GM13976 (cell line): ENCODE measurements at places on chromosomes 12 and 14.

DNA sequence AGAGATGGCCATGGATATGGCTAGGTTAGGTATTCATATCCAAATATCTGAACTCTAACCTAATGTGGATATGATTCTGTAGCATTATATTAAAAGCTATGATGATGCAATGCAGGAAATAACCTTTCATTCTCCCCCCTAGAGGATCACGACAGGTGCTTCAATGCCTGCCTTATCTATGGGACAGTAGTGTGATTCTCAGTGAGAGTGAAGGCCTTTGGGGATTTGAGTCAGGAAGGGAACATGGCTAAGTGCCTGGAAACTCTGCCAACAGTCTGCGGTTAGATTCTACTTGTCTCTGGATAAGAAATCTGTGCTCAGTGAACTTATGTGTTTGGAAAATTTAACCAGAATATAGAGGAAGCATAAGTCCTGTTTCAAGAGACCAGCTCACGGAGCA lies 81.8 kb downstream of the SLC38A1 start:
- no peak for DNase-seq

- DNase-seq = no peak
Observed at GRCh38 chr14:84864548-84865271, 665.2 kb upstream of the FLRT2 start.

DNA sequence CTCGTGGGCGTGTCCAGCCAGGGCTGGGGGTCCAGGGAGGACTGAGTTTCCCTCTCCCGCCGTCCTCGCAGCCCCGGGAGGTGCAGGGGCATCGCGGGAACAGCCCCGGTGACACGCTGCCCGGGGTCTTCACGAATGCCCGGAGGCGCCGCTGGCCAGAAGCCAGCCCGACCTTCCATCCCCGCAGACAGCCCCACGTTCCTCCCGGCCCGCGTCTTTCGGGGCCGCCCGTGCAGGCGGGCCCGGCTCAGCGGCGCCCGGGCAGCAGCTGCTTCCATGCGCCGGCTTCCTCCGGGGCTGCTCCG lies 827 bp upstream of the TEDC1 start:
- no peak for DNase-seq

GRCh38 chr12:113857371-113857770 lies 108.8 kb downstream of the RBM19 start:
- no peak for DNase-seq

DNA sequence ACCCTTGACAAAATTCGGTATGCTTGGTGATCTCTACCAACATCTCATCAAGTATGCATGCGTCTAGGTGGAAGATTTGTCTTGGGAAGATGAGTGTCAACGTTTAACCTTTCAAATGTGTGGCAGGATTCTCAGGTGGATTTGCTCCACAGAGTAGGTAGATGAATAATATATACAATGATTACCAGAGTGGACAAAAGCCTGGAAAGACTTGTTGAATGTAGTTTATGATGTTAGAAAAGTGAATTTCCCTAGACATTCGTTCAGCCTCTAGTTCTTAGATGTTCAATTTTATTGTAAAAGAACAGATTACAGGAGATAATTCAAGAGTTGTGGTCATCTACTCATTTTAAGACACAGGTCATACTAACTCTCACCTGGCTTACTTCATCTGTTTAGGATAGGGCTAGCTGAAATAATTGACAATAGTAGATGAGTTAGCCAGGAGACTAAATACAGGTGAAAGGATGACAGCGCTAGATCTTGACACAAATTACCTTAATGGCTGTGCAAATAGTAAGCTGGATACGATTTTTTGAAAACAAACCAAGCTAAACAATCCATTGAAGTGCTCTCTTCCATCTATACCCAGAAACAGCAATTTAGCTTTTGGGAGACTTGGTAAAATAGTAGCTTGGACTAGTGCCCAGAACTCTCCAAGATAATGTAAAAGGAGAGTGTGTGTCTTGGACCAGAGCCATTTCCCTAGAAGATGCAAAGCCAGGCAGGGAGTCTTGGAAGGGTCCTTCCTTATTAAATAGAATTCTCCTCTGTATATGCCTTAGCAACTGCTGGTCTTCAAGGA lies 168.0 kb downstream of the DACT1 start:
- no peak for DNase-seq

GRCh38 chr12:52082026-52082668 lies 2.6 kb downstream of the SMIM41 start:
- DNase-seq = no peak

GRCh38 chr12:44647917-44648690 lies 228.0 kb downstream of the NELL2 start:
- no peak for DNase-seq

GRCh38 chr14:91214306-91214705 lies 30.2 kb downstream of the GPR68 start:
- DNase-seq = no peak
